AG09309 (cell line): ENCODE measurements at places on chromosomes 12 and 14.
A peak's percentile ranks its signal among the peaks of the same experiment; 100 is the strongest.

- no peak for DNase-seq
Measured at GRCh38 chr12:105939181-105939721, 199.5 kb downstream of the NUAK1 start.

DNA sequence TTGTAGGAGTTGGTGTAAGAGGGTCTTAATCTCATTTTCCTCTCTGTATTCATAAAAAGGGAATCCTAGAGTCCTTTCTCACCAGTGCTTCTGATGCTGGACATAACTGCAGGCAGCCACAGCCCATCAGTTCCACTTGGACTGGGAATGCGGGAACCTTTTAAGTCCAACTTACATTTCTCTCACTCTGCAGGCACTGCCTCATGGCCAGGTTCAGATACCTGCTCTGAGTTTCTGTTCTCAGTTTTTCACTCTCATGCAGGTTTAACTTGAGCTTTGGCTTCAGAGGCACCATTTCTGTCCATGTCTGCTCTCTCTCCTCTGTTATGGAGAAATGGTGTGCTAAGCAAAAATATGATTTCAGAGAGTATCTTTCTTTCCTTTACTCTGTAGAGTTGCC, 4.2 kb downstream of the ACVR1B start:
- no peak for DNase-seq

DNA sequence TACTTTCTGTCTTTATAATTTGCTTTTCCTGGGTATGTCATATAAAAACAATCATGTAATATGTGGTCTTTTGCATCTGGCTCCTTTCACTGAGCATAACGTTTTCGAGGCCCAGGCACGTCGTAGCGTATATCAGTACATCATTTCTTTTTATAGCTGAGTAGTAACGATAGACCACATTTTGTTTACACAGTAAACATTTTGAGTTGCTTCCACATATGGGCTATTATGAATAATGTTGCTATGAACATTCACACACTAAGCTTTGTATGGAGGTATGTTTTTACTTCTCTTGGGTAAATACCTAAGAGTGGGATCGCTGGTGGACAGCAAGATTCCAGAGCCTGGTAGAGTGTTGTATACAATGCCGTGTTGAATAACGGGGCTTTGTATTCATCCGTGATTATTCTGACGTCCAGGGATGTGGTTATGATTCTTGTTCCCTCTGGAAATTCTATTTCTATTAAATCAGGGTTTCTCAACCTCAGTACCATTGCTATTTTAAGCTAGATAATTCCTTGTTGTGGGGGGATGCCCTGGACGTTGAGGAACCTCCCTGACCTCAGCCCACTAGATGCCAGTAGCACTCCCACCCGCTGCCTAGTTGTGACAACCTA, 38.9 kb upstream of the CIT start:
- DNase-seq: no peak

- no peak for DNase-seq
Measured at GRCh38 chr12:91100906-91101305, 10.4 kb downstream of the LUM start.

GRCh38 chr12:93167841-93168492, 209.8 kb upstream of the NUDT4 start:
- DNase-seq: no peak

DNA sequence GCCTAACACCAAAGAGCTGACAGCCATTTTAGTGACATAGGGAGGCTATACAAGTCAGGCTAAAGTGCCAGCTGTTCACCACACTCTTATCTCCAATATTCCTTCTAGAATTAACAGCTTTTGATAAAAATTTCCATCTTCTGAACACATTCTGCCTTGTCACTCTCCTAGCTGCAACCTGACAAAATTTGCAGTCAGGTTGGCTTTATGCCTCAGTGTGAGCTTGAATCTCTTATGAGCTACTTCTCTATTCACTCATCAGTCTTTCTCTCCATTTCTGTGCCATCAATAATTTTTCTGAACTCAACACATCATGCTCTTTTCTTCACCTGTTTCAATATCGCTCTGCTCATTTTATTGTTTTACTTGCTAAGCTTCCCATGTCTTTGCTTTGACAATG, 50.2 kb downstream of the TMTC1 start:
- DNase-seq: no peak

DNA sequence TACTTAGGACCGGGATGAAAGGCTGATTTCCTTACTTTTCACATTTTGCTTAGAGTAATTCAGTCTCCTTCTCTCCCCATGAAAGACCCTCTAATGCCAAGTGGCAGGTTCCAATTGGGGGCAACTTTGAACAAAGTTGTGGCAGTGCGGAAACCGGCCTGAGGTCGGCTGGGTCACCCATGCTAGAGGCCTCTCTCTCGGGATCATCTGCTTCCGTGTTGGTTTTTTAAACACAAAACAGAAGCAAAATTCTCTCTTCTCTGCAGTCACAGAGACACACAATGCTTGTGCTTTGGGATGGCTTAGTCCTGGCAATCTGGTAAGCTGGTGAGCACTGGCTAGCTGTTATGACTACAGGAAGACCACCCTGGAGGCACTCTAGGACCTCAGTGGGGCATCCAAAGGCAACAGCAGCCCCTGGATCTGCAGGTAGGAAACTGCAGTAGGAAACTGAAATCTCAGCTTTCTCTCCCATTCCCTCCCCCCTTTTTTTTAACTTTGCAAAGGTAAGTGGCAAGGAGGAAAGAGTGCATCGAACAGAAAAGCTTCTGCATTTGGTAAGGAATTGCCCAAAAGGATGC, 102.1 kb downstream of the BCL11B start:
- no peak for DNase-seq

DNA sequence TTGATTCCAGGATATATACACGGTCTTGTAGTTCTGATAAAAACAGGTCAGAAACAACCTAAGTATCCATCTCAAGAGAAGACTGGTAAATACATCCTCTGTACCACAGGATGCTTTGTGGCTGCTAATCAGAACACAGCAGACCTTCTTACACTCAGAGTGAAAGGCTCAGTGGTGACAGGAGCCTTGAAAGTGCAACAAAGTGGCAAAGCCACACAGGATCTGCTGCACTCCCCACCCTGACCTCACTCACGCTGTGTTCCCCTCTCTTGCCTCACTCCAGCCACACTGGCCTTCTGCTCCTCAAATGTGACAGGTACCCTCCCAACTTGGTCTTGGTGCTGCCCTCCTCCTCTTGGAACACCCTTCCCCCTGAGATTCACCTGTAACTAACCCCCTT, 98.1 kb upstream of the GRIP1 start:
- DNase-seq: no peak

- DNase-seq: peak; percentile 5
Measured at GRCh38 chr14:44657696-44658388, 150.8 kb upstream of the FSCB start.

DNA sequence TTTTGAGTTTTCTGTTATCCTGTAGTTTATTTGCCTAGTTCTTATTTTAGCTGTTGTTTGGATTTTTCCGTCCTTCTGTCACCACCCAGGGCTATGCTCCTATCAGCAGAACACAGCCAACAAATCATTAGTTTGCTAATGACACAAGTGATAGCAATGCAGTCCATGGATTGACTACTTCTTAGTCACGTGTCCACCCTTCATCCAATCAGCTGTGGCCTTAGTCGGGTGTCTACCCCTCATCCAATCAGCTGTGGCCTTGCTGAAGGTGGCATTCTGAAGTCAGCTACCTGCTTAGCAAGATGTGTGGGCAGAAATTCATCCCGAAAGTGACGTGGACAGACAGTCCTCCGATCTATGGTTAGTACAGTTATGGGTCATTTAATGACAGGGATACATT, 182.3 kb downstream of the GALC start:
- no peak for DNase-seq

GRCh38 chr12:46698003-46698402, 127.8 kb downstream of the SLC38A4 start:
- no peak for DNase-seq

DNA sequence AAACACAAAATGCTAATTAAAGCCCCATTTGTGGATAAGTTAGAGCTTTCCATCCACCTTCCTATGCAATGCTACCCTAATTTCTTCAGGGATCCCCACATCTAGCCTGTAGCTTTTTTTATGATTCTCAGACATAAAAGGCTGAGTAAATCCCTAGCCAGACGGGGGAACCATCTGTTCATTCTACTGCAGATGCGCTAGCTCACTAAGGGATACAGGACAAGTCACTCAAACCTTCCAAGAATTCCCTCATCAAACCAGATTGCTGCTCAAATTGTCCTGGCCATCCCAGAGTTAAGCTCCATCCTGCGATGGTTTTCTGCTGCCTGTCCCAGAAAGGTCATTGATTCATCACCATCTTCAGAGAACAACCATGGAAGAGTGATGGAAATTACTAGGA, 56.7 kb downstream of the MYRFL start:
- DNase-seq: no peak

- DNase-seq: no peak
Measured at GRCh38 chr14:94885481-94886155, 115.7 kb upstream of the GSC start.

- DNase-seq: no peak
Measured at GRCh38 chr12:49956663-49957569, 4.8 kb upstream of the AQP5 start.

DNA sequence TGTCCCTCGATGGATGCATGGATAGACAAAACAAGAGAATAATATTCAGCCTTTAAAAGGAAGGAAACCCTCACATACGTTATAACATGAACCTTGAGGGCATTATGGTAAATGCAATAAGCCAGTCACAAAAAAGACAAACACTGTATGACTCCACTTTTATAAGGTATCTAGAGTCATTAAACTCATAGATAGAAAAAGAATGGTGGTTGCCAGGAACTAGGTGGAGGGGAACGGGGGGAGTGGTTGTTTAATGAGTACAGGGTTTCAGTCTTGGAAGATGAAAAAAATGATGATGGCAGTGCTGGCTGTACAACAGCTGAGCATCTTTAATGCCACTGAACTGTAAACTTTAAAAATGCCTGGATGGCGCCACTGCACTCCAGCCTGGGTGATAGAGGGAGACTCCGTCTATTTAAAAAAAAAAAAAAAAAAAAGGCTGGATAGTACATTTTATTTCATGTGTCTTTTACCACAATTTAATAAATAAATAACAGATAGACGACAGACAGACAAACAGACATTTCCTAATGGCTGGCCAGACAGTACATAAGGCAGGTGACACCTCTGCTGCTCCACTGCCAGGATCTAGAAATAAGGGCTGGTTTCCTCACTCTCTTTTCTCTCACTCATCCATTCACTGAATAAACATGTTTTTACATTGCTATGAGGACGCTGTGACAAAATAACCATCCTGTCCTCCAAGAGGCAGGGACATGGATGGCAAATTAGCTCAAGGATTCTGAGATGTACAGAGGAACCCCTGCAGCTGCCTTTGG, 118.8 kb downstream of the FOXN3 start:
- no peak for DNase-seq

GRCh38 chr12:86929962-86930361, 673.8 kb upstream of the MGAT4C start:
- no peak for DNase-seq

- DNase-seq: no peak
Measured at GRCh38 chr14:22600027-22600426, 1.9 kb downstream of the ABHD4 start.

GRCh38 chr12:106918746-106919145, 37.0 kb upstream of the TMEM263 start:
- no peak for DNase-seq
